ENCODE measurements at places on chromosomes 13 and 19.

- no peak for DNase-seq
Observed at GRCh38 chr19:18193388-18194180, 566 bp downstream of the MPV17L2 start.

- DNase-seq, result no peak
Observed at GRCh38 chr13:79932556-79932955, 408.4 kb downstream of the SPRY2 start.

DNA sequence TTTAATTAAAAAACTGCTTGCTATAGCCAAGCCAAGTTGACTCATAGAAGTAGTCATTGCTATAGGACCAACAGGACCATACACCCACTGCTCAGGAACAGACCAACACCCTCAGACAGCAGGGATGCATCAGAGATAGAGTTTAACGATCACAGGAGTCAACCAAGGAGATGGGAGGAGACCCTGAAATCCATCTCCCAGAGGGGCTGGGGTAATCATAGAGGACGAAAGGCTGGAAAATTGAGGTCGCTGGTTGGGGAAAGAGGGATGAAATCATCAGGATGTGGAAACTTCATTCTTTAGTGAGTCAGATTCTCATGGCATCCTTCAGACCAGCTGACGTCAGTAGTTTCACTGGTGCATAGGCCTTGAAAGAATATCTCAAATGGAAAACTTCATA lies 160.4 kb upstream of the GPC6 start:
- DNase-seq, result no peak

DNA sequence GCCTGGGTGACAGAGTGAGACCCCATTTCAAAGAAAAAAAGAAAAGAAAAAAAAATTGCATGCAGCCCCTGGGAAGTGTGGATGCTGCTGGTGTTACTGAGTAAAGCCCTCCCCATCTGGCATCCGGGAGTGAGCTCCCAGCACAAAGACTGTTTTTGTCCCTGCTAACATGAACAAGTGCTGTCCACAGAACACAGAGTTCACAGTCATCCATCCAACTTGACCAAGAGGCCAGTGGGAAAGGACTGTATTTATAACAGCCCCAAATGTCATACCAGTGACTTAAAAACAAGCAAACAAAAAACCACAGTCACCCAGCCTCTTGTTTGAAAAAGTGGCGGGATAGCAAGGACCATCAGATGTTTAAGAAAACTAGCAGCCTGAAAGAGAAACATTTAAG lies 10.8 kb downstream of the FBXO17 start:
- no peak for DNase-seq

DNA sequence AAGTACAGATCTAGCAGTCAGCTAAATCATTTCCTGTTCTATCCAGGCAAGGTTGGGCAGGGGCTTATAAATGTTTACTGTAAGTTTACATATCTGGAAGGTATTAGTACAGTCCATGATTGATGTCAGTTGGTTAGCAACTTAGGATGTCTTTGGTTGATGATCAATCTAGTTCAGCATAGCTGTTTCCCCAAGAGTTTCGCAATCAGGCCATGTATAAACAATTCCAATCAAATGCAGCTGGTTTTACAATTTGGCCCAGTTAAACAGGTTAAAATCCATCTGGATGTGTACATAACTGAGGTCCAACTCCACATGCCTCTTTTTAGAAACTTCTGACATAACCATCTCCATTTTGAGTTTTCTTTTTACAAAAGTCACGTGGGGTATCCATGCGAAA lies 6.9 kb downstream of the ZNF221 start:
- DNase-seq, result no peak

DNA sequence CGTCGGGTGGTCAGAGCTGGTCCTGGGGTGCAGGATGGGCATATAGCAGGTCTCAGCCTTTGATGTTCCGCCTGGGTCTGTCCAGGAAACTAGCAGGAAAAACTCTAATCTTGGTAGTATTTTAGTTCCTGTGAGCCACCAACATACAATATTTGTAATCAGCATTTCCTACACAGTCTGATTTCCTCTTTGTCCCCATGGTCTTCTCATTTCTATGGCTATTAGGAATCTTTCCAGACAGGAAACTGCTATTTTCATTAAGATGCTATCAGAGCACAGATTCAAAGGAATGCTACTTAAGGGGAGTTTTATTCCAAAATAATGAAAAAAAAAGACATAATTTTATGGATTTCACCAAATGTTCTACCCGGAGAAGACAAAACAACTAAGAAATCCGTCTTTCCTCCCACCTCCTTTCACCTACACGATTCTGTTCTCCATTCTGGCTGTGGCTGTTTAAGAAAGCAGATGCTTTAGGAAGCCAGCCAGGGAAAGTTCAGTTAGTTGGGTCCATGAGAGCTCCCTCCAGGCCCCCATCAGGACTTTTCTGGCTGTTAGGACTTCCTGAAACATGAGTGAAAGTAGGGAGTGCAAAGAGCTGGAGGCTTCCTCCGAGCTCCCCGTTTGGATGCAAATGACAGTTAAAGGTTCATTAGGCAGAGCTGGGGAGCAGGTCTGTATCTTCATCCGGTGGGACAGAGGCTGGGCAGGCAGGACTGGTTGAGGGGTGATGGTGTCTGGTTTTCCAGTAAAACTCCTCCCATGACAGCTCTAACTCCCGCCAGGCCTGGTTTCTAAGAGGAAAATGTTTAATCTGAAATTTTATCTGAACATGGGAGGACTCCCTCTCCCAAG lies 36.3 kb downstream of the SHISA2 start:
- DNase-seq, result no peak

- DNase-seq, result no peak
Observed at GRCh38 chr19:15640294-15640903, at the start of gene CYP4F3. TSS of gene CYP4F3 (plus strand) at chr19:15640897. CDS start at chr19:15641416, 519 bp downstream.

Measured in CD4-positive, alpha-beta T cell treated with Interleukin-21 for 1 hour (primary cell).